HFF-Myc (cell line): ENCODE measurements at places on chromosomes 4 and X.

- no peak for DNase-seq
Measured at GRCh38 chrX:32137525-32137924, 1065.7 kb upstream of the FTHL17 start.

GRCh38 chr4:153890761-153891160 lies 101.9 kb upstream of the SFRP2 start:
- DNase-seq: no peak

DNA sequence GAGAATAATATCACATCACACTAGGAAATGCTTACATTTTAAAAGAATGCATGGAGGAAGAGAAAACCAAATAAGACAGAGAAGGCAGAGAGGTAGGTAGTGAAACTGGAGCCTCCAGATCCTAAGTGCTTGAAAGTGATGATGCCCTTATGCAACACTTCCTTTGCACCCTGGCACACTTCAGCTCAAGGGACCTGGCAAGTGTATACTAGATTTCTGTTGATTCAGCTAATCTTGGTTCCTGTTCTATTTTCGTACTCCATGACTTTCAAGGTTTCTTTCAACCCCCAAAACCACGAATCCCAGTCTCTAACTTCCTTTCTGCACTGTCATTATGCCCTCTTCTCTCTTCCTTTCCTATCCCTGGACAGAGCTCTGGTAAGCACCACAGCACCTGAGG lies 36.9 kb upstream of the SH3KBP1 start:
- DNase-seq: no peak

GRCh38 chr4:149709640-149710039 lies 106.0 kb downstream of the IQCM start:
- DNase-seq: no peak

DNA sequence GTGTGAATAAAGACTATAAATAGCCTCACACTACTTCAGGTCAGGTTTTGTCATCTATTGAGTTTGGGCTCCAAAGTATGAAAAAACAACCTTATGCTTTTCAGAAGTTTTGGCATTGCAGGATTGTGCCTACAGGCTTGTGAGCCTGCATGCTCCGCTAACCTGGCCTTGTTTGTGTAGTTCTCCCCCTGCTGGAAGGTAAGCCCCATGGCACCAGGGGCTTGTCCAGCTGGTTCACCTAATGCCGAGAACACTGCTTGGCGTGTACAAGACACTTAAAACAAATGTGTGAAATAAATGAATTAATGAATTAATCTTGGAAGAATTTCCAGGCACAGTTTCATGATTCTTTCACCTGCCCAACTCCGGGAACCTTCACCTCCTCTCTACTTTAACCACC lies 1.8 kb upstream of the HSD17B10 start:
- DNase-seq: no peak

DNA sequence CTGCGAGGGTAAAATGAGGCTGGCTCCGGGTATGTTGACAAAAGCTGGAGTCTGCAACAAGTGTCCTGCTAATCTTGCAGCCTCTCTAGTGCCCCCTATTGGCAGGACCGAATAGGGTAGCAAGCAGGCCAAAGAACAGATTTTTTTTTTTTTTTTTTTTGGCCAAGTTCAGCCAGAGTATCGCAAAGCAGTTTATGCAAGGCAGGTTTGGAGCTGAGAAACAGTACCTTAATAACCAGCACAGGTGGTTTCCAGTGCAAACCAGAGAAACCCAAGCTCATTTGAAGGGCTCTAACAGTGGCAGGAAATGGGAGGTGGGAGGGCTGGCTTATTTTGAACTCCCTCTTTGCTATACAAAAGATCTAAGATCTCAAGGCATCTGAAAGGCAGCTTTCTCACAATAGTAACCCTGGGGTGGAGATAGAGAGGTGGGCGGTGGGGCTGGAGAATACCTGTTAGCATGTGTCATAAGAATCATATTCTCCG lies 38.2 kb upstream of the OCIAD2 start:
- no peak for DNase-seq

DNA sequence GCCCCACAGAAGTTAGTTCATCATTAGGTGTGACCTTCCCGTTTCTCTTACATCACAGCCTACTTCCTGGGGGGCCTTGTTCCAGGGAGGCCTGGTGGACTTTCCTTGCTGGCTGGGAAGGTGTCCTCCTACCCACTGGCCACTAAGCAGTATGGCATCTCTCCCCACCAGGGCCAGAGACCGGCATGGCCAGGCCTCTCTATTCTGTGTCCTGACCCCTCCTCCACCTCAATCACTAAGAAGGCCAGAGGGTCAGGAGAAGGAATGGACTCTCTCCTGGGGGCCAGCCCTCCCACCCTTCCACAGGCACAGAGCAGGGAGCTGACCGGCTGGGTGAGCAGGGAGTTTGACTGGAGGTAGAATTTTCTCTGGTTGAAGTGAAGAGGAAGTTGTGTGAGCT lies 81.9 kb downstream of the PJA1 start:
- no peak for DNase-seq

- no peak for DNase-seq
Measured at GRCh38 chr4:53748328-53748772, 157.1 kb upstream of the LNX1 start.

DNA sequence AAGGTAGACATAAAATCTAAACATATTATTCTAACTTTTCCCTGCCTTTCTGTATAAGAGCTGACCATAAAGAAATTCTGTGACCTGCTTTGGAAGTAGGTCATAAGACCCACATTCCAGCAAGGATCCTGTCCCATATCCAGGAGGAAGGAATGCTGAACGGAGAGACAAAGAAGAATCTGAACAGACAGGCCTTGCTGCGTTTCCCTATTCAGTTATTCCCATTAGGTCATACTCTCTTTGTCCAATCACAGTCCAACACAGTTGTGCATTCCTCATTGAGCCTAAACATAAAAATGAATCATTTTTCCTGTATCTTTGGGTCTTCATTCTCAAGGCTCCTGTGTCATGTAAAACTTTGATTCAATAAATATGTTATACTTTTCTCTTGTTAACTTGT lies 287.6 kb upstream of the TAPT1 start:
- DNase-seq: no peak

DNA sequence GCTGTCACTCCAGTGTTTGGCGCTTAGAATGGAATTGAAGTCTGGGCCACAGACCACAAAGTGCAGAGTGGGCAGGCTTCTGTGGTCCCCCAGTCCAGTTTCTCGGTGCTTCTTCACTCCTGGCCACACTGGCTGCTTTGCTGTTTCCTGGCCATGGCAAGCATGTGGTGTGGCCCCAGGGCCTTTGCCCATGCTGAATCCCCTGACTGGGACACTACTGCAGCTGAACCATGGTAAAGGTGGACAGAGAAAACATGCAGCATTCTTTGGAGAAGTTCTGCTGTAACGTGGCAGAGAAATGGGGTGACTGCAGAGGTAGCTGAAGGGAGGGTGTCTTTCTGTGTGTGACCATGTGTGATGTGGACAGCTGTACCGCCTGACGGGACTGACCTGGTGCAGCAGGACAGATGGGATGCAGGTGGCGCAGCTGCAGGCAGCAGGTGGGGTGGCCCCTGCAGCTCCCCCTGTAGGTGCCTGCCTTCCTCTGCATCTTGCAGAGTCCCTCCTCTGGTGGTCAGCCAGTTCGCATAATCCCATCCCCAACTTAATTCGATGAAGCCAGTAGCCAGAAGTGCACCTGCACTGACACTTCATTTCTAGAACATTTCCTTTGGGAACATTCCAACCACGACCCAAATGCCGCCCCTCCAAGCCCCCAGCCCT lies 13.2 kb upstream of the S100P start:
- no peak for DNase-seq

- no peak for DNase-seq
Measured at GRCh38 chrX:122566401-122566800, 617.7 kb upstream of the GRIA3 start.

- DNase-seq: no peak
Measured at GRCh38 chr4:40423735-40424134, 88.6 kb downstream of the CHRNA9 start.

GRCh38 chrX:107935200-107935599 lies 47.0 kb downstream of the TEX13B start:
- DNase-seq: no peak

GRCh38 chr4:148048598-148048997 lies 316.7 kb downstream of the ARHGAP10 start:
- DNase-seq: no peak

DNA sequence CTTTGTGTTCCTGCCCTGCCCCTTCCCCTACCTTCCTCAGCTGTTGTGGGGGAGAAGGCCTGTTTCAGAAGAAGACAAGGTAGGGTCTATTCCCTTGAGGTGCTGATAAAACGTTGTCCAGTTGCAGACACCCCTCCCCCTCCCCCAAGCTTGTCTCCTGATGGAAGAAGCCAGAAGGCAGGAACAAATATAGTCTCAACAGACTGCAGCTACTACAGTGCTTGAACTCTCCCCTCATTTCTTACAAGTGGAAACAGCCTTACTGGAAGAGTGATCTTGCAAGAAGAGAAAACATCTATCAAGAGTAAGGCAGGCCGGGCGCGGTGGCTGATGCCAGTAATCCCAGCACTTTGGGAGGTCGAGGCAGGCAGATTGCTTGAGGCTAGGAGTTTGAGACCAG lies 11.0 kb upstream of the MAP7D3 start:
- DNase-seq: no peak

DNA sequence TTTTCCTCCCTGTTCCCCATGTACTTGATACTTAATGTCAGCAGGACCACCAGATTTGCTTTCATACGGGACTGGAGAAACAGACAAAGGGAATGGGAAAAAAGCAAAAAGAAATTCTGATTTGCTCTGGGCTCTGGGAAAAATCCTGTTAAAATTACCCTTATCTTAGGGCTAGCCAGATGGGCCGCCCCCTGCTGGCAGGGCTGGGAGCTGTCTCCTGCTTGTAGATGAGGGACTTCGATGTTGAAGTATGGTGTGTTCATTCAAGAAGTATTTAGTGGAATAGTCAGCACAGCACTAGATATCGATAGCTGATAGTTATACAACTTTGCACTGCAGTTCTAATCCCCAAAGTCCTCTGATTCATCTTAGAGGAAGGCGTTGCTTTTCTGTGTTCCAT lies 45.8 kb downstream of the BCORL1 start:
- no peak for DNase-seq

GRCh38 chrX:112571388-112571787 lies 108.3 kb downstream of the LHFPL1 start:
- DNase-seq: no peak

DNA sequence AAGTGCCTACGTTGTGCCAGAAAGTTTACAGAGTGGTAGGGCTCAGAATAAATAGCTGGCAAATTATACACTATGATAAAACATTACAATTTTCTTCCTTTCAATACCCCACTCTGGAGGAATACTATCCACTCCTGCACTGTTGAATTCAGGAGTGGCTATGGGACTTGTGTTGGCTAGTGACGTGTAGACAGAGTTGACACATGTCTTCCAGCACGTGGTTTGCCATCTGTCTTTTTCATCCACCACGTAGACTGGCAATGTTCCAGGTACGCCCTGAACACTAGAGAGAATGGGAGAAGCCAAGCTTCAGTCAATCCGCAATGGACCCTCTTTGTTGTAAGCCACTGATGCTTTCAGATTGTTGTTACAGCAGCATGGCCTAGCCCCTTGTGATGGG lies 168.8 kb upstream of the RBPJ start:
- DNase-seq: no peak

- DNase-seq: no peak
Measured at GRCh38 chrX:41711021-41711667, 12.8 kb upstream of the GPR82 start.

DNA sequence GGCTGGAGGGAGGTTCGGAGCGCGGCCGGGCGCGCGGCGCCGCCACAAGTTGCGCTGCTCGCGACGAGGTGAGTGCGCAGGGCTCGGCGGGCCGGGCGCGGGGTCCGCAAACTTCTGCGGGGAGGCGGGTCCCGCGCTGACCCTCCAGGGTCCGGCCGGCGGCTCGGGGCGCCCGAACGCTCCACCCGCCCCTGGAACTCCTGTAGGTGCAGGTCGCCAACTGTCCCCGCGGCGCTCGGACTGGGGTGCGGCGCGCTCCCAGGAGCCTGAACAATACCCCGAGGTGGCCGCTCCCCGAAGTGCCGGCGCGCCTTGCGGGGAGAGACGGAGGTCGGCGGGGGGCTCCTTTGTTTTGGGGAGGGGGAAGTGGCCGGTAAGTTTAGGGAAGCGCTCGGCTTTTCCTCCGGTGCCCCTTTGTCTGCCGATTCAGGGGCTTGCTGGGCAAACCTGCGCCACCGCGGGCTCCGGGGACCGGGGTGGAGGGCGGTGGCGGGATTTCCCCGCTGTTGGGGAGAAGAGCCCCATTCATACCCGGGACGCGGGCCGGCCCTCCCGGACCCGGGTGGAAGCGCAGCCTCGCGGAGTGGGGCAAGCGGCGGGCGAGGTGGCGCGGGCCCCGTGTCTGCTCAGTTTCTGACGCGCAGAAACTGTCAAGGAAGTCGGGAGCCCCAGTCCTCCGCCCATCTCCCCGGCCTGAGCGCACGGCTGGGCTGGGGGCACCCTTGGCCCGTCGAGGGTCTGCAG lies 694 bp downstream of the TBL1X start:
- no peak for DNase-seq

GRCh38 chrX:10952619-10953018 lies 158.5 kb upstream of the HCCS start:
- DNase-seq: no peak

GRCh38 chr4:162061214-162061613 lies 102.6 kb downstream of the FSTL5 start:
- no peak for DNase-seq

- DNase-seq: no peak
Measured at GRCh38 chr4:88729146-88729760, 31.6 kb upstream of the NAP1L5 start.

GRCh38 chrX:153438532-153438931 lies 7.3 kb downstream of the TREX2 start:
- peak; percentile 4 for DNase-seq

- DNase-seq: peak; percentile 64
Measured at GRCh38 chr4:128571747-128572146, 237.8 kb upstream of the JADE1 start.

GRCh38 chrX:78661836-78662235 lies 2.7 kb upstream of the RTL3 start:
- no peak for DNase-seq

DNA sequence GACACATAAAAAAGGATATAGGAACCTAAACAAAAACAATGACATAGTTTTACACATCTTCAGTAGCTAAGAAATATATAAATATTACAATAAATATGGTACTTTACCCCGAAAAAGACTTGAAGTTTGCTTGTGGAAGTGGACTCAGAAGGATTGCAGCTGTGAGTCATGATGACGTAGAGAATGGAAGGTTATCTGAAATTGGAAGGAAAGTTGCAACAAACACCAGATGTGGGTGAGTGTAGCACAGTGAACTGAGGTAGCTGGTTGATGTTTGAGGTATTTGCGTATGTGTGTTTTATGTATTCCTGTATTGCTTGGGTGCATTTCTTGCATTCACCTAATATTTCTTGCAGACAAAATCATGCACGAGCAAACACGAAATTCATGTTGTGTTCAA lies 113.0 kb downstream of the ARX start:
- peak; percentile 4 for DNase-seq

- DNase-seq: no peak
Measured at GRCh38 chr4:6647169-6647568, 6.7 kb downstream of the MRFAP1 start.

DNA sequence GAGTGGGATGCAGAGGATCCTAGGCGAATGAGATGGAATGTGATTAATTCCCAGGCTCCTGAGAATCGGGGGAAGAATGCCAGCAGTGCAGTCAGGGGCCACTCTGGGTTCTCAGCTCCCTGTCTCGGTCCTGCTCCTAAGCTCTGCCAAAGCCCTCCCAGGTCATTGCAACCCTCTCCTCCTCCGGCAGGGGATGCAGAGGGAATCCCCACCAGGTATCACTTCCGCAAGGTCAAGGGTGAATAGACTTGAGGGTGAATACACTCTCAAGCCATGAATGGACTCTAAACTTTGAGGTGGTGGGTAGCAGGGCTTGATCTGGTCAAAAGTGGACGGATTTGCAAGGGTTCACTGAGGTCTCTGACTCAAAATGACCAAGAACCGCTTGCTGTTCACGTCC lies 139.3 kb upstream of the MXRA5 start:
- no peak for DNase-seq
